AML-193 (cell line): ENCODE measurements at places on chromosomes 13 and 19.

- no peak for DNase-seq
These were observed 279.2 kb upstream of the PRR20A start for GRCh38 chr13:56861476-56861875.

GRCh38 chr13:112837371-112838037 lies 131.5 kb upstream of the MCF2L start:
- no peak for DNase-seq

DNA sequence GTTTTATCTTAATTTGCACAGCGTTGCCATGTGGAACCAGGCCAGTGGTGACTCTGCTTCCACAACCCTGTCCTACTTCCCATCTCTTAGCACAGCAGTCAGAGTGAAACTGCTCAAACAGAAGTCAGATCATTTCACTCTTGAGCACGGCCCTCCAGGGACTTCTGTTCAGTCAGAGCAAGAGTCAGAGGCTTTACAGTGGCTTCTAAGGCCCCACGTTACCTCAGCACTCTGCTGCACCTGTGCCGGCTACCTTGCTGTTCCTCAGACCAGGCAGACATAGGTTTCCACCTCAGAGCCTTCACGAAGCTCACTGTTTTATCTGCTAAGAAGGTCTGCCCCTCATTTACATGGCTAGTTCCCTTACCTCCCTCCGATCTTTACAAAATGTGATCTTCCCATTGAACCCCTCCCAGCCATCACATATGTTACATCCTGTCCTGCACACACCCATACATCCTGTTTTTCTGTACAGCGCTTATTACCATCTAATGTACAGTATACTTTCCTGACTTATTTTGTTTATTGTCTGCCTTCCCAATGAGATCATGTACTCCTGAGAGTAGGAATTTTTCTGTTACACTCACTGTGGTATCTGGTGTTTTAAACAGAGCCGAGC lies 41.6 kb downstream of the TM9SF2 start:
- DNase-seq, result no peak

DNA sequence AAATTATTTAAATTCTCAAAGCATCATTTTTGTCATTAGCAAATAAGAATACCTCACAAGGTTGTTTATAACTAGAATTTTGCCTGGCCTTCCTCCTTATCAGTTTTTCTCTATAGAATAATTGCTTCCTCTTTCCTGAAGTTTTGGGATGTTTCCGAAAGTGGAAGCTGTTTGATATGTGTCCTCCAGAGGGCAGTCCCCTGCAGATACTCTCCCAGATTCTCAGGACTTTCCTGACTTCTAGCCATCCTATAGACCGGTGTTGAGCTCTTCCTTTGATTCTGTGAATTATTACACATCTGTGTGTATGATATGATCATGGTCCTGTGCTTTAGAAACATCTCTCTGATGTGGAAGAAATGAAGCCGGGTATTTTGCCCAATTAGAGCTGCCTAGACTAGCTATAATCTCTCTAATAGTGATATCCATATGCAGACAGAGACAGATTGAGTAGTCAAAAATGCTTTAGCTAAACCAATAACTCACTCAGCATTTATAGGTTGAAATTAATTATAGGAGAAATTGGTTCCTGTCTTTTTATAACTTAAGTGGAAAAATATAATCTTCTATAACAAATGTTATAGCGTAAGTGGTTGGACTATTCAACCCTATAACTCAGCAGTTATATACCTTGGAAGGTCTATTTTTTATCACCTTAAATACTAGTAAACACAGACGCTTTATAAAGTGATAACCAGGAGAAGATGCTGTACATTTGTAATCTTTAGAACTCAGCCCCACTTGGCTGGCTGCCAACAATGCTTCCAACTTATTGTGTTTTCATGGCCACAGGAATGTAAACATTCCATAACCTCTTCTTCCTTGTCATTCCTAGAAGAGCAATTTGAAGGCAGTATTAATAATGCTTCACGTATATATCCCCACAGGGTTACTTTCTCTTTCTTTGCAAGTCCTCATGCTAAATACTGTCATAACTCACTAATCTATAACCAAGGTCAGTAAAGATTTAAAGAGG lies 201.0 kb upstream of the RXFP2 start:
- peak; percentile 65 for DNase-seq

DNA sequence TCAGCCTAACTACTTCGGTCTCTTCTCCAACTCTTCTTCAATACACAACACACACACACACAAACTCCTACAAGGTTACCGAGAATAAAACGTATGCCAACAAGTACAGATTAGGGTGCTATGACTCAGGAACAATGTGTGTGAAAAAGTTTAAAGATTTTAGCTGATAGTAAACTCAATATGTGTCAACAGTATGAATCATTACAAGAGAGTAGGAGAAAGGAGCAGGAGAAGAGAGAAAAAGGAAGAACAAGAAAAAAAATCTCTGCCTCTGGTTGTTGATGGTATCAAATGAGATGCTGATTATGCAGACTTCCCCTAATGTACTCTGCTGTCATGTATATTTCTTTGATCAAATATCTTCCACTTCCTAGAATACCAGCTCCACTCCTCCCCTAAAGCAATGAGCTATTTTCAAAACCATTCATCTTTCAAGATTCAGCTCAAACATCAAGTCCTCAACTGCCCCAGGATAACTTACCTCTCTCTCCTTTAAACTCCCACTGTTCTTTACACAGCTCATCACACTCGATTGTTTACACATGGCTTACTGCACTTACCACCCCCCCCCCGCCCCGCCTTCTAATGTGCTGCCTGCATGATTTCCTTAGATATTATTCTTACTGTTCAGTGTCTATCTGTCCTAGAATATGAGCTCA lies 95.6 kb downstream of the FAM216B start:
- no peak for DNase-seq

DNA sequence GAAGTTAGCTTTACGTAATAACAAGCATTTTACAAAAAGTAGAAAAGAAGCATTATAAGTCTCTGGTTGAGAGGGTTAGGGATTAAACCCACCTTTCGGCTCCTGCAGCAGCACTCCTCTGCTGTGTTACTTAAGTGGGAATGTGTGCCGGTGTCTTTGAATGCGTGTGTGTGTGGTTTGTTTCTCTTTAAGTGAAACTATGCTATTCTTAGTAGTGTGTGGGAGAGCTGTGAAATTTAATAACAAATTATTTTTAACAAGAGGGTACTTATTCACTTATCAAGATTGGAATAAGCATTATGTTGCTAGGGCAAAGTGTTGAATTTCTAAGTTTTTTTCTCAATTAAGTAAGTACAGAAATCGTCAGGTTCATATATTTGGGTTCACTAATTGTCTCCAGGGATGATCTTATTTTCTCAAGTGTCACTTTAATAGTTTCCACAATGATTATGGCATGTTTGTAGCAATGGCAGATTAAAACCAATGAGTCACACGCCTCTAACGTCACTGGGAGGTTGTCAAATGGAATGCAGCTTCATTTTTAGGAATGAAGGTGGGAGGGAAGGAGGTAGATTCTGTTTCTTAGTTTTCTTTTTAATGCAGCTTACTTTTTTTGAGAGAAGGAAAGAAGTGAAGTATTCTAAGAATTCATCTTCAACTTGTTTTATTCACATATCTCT lies 151.3 kb downstream of the LMO7 start:
- DNase-seq, result no peak

DNA sequence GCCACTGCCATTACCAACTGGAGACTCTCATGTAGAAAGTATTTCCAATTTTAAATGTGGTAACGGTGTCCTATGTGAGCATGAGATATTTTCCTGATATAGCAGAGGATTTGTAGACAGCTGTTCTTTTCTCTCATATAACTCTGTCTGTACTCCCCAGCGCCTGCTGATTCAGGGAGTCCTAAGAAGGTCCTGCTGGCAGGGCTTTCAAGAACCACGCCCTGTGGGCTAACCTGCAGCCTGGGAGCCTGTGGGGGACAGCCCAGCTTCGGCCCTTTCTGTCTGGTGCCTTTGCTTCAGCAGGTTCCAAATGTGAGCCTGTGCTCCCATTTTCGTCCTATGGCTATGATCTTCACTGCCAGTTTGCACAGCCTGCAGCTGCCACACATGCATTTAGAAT lies 316.8 kb downstream of the ATP8A2 start:
- no peak for DNase-seq

DNA sequence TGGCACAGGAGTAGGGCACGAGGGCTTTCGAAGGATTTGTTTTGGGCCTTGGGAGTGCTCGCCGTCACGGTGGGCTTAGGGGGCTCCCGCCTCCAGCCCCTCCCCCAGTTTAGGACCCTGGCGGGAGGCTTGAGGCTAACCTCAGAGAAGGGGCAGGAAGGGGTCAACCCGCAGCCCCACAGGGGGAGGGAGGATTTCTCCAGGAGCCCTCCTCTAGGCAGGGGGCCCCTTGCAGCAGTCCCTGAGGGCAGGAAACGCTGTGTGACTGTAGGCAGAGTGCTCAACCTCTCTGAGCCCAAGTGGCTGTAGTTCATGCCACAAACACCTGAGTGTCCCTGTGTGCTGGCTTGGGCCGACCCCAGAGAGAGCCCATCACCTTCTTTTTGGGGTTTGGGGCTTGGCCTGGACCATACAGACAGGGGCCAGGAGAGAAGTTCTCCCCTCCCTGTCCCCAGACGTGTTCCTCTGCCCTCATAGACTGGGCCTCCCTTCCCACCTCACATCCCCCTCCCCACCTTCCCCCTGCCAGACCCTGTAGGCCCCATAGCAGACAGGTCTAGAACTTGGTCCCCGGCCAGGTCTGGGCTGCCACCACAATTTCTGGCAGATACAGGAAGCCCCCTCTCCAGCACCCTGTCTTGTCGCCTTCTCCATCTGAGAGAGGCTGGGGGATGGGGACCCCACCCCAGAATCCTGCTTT lies 8.1 kb downstream of the ISYNA1 start:
- no peak for DNase-seq

DNA sequence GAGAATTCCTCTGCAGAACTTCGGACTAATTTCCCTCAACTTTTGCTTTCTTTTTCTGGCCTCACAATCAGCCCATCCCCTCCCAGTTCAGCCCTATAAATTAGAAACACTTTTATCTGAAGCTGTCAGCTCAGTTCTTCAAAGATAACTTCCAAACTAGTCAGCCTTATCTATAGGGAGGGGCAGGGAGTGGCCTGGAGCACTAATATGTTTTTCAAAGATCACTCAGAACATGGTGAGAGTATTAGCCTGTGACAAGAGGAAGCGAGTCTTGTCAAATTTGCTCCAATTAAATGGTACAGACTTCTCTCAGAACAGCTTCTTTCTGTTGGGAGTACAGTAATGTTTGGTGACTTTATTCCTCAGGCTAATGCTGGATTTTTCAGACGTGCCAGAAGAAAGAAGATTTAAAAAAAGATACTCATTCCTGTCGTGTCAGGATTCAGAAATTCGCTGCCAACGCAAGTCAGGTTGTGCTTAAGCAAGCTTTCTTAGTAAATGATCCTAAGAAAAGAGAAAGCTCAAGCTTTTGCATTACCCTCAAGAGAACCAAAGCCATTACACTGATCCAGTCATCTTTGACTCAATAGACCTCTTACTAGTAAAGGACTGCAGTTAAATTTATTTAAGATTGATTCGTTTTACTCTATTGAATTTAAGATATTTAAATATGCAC lies 1033.6 kb downstream of the SLITRK5 start:
- DNase-seq, result no peak

DNA sequence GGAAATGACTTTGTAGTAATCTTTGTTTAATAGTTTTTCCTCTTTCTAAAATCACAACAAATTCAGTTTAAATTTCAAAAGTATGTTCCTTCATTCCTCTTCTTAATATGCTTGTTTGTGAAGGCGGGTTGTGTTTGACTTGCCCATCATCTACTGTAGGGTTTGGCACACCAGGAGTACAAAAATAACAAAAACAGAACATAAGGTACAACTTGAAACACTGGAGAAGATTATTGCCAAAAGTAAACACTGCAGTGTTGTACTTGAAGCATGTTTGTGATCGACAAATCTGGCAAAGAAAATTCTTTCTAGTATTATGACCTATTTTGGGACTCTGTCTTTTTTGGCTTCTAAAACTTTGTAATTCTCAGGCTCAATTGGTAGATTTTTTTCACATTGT lies 518.6 kb downstream of the SLITRK5 start:
- no peak for DNase-seq

DNA sequence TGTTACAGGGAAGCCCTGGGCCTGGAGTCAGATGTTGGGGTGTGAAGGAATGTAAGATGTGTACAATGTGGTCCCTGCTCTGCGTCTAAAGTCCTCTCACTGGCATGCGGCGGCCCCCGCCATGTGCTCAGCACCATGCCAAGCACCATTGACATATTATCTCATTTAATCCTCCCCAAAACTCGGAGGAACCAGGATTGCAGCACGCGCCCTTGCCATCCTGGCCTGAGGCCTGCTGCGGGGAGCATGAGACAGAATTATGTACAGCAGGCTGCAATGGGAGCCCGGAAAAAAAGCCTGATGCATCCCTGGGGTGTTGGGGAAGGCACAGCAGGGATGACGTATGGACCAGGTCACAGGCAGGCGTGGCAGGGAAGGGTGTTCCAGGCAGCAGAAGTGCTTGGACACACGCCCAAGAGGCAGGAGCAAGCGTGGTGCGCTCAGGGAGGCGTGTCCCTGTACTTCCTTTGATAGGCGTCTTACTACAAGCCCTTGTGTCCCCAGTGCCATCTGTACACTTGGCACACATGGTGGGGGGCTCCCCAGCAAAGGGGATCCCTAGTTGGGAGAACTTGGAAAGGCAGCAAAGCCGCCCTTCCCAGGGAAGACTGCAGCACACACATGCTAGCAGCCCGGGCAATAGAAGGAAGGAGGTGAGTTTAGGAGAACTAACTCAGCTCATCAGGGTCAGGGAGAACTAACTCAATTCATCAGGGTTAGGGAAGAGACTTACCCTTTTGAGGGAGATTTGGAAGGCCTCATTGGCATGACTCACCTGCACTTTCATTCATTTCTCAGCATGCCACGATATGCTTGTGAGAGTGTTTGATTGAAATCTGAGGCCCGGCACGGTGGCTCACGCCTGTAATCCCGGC lies 3.4 kb downstream of the EVI5L start:
- DNase-seq, result no peak

DNA sequence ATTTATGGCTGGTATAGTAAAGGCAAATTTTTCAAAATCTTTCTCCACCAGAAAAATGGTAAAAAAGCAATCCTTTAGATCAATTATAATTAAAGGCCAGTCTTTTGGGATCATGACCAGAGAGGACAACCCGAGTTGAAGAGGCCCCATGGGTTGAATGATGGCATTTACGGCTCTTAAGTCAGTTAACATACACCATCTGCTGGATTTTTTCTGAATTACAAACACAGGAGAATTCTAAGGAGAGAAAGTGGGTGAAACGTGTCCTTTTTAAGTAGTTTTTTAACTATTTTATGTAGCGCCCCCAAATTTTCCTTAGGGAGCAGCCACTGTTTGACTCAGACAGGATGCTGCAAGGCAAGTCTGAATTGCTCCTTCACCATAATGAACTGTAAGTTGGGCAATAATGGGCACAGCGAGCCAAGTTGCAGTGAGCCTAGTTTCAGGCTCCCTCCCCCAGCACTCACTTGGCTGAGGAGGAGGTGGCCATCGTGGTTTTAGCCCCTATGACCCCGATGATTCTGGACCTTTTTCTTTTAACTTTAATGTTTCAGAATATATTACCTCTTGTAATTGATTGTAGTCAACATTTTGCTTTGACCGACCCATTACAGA lies 13.6 kb upstream of the ZNF611 start:
- no peak for DNase-seq

GRCh38 chr13:79312340-79312855 lies 93.7 kb downstream of the RBM26 start:
- no peak for DNase-seq
